ENCODE measurements at places on chromosomes 1 and 21.

GRCh38 chr1:240611228-240611618 lies 732 bp downstream of the GREM2 start:
- no peak for DNase-seq

- DNase-seq: no peak
Observed at GRCh38 chr1:245887829-245888228, 619.2 kb downstream of the SMYD3 start.

DNA sequence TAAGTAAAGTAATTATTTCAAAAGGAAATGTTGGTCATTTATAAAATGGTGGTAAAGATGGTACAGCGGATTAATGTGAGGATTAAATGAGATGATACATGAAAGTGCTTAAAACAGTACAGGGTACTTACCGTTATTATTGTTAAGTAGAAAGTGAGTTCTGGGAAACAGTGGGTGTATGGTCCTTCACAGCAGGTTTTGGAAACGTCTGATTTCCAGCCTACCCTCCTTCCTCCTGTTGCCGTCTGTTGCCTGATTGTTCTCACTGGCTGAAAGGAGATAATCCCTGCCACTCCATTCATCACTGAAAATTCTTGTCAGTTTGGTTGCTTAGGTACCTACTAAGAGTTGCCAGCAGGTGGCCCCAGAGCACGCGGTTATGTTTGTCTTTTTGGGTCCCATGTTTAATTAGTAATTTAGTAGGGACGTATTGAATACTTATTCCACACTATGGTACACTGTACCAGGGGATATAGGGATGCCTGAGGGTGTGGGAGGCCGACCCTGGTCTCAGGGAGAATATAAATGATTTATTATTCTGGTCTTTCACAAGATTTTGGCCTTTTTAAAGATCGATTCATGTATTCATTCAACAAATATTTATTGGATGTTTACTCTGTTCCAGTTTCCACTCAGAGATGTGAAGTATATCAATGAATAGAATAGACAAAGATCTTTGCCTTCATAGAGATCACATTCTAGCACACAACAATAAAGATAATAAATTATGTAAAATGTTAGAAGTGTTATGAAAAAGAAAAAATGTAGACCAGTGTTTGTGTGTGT lies 30.8 kb upstream of the RPTN start:
- peak; percentile 66 for DNase-seq

DNA sequence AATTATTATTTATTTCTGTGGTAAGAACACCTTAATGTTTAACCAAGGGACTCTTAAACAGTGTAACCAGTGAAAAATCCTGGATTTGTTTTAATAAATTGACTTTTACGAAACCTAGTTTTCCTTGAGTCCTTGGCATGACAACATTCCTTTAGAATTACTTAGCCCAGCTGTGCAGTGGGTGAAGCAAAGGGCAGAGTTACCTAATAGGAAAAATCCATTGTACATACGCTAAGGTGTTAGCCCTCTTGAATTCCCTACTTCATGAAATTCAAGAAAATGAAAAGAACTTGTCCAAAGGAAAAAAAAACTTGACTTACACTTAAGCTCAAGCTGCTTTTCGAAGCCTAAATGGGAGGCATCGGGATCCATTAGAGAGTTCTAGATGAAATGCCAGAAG lies 852.0 kb upstream of the ADAMTS5 start:
- peak; percentile 43 for DNase-seq

GRCh38 chr1:155192346-155193274 lies 15.1 kb downstream of the THBS3 start:
- DNase-seq: no peak

DNA sequence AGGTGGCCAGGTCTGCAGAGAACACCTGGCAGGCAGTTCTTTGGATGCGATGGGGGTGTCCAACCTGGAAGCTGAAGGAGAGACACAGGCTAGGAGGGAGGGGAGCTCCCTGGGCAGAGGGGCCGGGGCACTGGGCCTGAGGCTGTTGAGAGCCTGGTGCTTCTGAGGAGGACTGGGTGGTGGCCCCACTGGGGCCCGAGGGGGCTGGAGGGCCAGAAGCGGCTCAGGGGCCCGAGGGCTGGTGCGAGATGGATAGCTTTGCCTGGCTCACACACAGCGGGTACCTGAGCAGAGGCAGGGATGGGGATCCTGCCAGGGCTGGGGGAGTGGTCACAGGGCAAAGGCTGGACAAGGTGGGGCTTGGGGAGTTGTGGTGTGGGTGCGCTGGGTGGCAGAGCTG lies 37.2 kb downstream of the PRDM16 start:
- DNase-seq: no peak

GRCh38 chr1:42433369-42433768 lies 22.5 kb downstream of the ZMYND12 start:
- DNase-seq: no peak

DNA sequence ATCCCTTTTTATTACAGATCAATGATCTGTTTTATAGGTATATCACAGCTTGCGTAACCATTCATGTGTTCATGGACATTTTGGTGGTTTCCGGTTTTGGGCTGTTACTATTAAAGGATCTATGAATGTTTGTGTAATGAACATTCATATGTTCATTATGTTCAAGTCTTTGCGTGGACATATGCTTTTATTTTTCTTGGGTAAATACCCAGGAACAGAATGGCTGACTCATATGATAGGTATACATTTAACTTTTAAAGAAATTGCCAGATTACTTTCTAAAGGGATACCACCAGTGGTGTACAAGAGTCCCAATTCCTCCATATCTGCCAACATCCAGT lies 73.7 kb downstream of the SPATA46 start:
- DNase-seq: peak; percentile 70

DNA sequence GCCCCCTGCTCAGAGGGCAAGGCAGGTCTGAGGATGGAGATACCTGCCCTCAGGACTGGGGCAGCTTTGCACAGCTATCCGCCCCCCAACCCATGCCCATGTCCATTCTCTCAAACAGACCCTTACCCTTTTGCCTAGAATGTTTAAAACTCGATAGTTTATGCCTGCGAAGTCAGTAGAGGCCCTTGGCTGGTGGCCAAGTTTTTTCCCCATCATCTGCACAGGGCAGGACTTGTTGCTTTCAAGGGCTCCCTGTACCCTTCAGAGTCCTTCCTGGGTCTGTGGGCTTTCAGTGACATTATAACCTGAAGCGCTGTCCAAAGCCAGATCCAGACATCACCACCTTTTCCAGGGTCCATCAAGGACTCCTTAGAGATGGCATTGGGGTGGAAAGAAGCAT lies 148.7 kb upstream of the ZNF644 start:
- no peak for DNase-seq

GRCh38 chr1:113390871-113391648 lies 745 bp downstream of the MAGI3 start:
- peak; percentile 61 for DNase-seq

DNA sequence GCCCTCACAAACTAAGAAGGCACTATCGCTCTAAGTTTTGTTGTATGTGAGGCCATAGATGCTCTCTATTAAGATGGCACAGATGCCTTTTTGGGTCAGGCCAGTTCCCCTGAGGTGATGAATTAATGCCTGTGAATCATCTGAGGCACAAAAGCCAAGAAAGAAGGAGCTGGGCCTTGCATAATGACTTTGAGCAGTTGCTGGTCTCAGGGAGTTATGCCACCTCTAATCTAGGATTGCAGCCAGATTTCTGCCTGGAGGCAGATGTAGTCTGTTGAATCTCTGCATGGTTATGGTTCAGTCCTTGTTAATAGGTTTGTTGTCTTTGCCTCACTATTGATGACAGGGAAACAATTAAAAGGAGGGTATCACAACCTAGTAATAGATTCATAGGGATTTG lies 168.1 kb upstream of the CHRM3 start:
- no peak for DNase-seq

GRCh38 chr1:224266105-224266914 lies 63.7 kb downstream of the NVL start:
- DNase-seq: peak; percentile 63

DNA sequence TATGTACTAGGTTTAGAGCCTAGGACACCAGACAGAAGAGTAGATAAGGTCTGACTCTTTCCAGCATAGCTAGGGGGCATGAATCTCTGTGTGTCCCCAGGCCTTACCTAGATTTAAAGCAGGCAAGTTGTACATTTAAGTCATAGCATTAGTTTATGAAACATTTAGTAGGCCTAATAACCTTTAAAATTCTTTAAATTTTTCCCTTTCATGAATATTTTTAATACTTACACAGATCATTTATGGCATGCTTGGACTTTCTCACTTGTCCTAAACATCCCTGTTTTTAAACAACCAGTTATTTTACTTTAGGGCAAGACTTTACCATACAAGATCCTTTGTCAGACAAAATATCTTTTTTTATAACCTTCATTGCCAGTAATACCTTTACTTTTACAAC lies 258.4 kb upstream of the ZRANB2 start:
- DNase-seq: peak; percentile 6

- DNase-seq: no peak
Observed at GRCh38 chr1:15323989-15324868, 77.2 kb downstream of the FHAD1 start.

DNA sequence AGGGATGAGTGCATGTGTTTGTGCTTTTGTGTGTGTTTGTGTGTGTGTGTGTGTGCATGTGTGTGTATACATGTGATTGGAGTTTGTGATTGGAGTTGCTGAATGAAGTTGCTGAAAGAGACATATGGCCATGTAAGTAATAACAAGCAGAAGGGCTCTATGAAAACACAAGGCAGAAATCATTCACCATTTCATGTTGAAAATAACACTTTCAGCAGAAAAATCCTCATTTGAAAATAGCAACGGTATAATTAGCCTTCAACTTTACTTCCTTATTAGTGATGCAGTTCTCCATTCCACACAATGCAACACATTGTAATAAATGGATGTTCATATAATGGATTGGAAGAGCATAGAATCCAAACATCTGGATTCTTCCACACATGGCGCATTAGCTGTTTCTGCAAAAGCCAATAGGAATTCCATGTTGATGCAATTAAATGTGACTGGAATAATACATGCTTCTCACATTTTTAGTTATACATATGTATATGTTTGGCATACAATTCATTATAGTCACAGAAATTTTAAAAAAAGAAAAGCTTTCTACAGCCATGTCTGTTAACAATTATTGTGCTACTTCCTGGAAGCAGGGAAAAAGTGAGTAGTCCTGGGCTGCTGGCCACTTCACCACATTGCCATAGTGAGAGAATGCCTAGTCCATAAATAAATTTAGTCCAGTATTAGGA lies 538.0 kb downstream of the LTN1 start:
- DNase-seq: no peak

DNA sequence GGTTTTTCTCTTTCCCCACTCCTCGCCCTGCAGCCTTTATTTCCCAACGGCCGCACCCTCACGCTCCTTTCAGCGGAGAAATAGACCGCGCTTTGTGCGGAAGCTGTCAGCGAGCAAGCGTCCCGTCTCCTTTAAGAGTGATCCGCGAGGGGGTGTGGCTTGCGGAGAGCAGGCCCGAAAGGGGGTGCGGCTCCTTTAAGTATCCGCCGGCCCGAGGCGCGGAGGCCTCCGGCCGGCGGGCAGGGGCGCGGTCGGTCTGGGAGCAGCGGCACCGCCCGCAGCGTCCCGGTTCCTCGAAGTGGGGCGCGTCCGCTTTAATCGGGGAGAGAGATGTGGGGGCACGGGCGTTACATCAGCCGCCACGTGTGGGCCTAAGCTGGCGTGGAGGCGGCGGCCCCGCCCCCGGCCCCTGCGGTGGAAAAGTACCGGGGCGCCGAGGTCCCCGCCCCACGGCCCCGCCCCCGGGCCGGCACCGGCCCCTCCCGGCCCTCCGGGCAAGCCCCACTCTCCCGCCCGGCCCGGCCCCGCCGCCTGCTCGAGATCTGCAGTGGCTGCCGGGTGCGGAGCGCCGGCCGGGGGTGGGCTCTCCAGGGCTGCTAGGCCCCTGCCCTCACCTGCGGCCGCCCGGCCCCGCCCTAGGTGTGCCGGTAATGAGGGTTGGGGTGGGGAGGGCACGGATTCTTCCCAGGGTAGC lies 1.2 kb downstream of the SLC6A9 start:
- peak; percentile 88 for DNase-seq

DNA sequence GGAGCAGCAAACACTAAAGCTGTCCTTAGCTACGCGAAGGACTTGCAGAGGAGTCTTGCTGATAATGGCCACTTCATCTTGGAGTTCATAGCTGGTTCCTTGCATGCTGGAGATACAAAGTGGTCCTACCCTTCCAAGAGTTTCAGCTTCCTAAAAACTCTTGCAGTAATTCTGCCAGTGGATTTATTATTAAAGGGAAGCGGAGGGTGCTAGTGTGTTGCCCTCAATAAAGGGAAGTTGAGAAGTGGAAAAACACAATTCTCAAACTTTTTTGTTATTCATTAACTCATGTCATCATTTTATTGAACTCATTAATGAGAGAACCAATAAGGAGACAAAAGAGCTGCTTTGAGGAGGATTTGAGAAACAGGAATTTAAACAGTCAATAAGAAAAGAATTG lies 6.5 kb upstream of the HAPLN2 start:
- no peak for DNase-seq

- no peak for DNase-seq
Observed at GRCh38 chr1:167118188-167118587, 24.3 kb downstream of the STYXL2 start.

GRCh38 chr1:37147392-37147831 lies 113.1 kb upstream of the GRIK3 start:
- DNase-seq: no peak

GRCh38 chr1:37017720-37018119 lies 16.6 kb downstream of the GRIK3 start:
- DNase-seq: no peak

DNA sequence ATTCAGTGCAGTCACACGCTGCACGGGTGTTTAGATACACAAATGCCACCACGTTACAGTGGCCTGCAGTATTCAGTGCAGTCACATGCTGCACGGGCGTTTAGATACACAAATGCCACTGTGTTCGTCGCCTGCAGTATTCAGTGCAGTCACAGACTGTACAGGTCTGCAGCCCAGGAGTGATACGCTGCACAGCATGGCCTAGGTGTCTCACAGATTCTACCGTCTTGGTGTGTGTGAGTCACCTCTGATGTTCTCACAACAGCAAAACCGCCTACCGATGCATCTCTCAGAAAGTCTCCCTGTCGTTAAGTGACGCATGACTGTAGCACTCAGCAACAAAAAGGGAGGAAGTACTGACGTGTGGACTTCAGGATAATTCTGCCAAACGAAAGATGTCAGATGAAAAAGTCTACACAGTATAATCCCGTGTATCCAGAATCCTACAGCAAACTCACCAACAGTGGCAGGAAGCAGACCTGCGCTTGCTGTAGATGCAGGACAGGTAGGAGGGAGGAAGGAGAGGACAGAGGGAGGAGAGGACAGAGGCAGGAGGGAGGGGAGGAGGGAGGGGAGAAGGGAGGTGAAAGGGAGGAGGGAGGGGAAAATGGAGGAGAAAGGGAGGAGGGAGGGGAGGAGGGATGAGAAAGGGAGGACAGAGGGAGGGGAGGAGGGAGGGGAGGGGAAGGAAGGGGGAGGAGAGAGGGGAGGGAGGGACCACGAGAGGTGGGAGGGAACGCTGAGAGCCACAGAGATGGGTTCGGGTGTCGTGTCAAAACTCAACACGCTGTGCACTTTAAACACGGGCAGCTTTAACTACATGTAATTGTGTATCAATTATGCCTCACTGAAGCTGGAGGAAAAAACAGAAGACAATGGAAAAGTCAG lies 36.3 kb upstream of the PCBP3 start:
- no peak for DNase-seq

GRCh38 chr1:213993929-213994328 lies 6.2 kb downstream of the PROX1 start:
- DNase-seq: no peak

All from mammary epithelial cell (primary cell).